ENCODE measurements at places on chromosomes 4 and X. TPM values are rescaled to one million over a fixed set of nuclear protein-coding genes. Genes with fewer than 3 reads are reported as not detected.

GRCh38 chr4:5888222-5889001 lies 4.5 kb downstream of the CRMP1 start:
- no peak for DNase-seq

DNA sequence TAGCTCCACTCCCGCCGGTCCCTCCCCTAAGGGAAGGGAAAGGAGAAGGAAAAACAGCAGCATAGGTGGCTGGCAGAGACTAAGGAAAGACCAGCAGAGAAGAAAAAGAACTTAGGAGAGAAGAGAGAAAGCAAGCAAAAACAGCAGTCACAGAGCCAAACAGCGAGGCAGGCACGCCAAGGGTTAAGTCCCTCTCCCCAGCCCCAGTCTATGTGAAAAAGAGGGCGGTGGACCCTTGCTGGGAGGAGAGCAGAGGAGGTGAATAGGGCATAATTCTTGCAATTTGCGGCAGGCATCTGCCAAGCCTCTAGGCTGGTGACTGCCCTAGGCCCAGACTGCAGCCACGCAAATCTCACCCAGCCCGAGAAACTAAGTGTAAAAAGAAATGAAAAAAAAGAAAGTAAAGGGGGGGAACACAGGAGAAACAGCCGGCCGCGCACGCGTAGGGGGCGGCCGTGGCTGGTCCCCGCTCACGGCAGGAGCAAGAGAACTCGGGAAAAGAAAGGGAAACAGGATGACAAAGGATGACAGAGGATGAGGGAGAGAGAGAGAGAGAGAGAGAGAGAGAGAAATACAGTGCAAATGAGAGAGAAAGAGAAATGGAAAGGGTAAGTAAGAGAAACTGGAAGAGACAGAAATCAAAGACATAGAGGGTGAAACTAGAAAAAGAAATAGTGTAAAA lies 48.6 kb downstream of the MAGEA9 start:
- DNase-seq: no peak

The CTAG2 gene
- not detected for total RNA-seq

GRCh38 chr4:121777625-121778024 lies 12.7 kb upstream of the SMIM43 start:
- DNase-seq: no peak

The TCEAL8 gene
- 47.8 TPM for total RNA-seq

DNA sequence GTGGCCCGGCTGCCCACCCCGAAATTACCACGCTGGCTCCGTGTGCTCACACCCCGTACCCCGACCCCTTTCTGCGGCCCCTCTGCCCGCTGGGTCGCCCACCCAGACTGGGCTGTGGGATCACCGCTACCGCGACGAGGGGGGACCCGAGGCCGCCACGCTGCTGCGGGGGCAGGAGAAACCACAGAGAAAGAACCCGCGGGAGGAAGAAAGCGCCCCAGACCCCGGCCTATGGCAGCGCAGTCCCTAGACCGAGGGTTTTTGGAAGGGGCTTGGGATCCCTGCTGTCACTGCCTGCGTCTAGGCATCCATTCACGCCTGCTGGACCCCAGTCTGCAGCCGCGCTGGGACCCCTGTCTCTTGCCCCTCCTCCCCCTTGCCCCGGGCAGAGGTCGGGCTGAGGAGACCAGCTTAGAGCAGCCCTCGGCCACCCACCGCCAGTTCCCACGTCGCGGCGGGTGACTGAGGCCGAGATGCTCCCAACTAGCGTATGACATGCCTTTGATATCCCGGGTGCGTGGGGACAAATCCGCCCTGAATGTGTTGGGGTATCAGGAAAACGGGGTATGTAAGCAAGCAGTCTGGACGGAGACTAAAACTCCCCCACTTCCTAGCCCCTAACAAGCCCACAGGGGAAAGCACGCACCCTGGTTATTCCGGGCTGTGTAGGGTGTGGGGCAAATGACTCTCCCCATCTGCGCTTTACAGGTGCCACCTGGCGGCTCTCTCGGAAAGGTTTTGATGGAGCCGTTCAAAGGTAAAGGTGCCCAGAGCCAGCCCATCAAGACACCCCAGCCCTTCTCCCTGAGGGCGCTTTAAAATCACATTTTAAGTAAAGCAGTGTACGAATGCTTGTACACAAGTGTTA lies 862 bp upstream of the INPP4B start:
- DNase-seq: no peak

DNA sequence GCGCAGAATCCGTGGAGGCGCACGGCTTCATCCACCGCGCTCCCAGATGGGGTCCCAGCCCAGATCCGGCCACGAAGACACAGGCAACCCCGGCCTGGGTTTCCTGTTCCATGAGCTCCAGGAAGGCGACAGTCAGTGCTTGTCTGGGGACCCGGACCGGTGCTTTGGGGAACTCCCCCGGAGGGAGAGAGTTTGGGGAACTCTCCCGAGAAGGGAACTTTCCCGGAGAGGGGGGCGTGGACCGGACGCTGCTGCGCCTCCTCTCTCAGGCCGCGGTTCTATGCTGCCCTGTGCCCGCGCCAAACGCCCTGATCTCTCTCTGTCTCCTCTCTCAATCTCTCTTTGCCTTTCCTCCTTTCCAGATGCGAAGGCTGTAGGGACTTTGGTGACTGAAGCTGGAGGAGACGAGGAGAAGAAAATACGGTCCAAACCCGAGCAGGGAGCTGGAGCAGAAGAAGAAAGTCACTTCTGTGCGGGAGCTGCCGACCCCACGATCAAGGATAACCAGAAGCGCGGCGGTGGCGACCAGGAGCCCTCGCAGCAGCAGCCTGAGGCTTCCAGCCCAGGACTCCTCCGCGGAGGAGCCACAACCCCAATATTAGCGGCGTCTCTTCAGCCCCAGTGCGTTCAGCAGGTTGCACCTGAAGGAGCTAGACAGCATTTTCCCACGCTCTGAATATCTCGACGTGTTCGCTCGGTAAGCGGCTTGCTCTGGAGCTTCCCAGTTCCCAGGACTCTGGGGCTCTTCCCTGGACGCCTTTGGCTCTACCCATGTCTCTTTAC lies 47.6 kb upstream of the NKAP start:
- DNase-seq: no peak

The ZNF732 gene
- total RNA-seq: not detected

DNA sequence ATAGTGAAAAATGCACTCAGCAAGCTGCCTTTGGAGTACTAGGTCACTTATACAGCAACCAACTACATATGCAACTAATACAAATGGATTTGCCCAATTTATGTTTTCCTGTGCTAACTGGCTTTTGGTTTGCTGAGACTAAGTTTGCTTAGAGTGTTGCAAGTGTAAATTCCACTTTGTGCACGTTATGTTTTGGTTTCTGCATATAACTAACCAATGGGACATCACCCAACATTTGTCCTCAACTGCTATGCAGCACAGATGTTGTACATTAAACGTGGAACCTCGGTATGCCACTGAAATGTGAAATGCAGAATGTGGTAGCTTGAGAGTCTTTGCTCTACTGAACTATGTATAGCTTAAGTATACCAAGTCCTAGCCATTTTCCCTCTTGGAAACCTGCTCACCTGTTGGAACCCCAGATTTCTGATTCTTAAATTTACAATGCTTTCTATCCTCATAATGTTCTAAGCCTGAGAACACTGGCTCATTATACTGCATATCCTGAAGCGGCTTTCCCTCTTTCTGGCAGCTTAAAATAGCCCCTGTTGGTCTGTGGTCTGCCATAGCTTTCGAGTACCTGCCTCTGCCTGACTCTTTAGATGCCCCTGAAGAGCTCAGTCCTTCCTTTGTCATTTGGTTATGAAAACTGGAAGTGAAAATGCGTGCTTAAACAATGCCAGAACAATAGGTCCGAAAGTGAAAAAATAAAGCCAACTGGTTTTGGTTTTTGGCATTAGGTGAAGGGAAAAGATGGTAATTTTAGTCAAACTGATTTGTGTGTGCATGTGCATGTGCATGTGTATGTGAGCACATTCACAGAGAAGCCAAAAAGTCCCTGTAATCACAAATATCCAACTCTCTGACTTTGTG lies 158.0 kb downstream of the SH2D1A start:
- no peak for DNase-seq

The HSFX4 gene
- not detected for total RNA-seq

DNA sequence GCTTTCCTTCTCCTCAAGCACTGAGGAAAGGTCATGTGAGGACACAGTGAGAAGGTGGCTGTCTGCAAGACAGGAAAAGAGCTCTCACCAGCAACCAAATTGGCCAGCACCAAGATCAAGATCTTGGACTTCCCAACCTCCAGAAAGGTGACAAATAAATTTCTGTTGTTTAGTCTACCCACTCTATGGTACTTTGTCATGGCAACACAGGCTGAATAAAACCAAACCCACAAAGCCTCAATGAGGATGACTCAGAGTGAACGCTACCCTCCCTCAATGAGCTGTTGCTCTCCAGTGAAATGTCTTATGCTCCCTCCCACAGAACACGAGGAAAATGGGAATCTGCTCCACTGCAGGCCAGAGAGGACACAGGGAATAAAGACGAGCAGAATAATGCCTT lies 244.1 kb downstream of the RAB28 start:
- DNase-seq: no peak

The TACC3 gene
- total RNA-seq: 3.7 TPM

The IL2 gene
- total RNA-seq: not detected

DNA sequence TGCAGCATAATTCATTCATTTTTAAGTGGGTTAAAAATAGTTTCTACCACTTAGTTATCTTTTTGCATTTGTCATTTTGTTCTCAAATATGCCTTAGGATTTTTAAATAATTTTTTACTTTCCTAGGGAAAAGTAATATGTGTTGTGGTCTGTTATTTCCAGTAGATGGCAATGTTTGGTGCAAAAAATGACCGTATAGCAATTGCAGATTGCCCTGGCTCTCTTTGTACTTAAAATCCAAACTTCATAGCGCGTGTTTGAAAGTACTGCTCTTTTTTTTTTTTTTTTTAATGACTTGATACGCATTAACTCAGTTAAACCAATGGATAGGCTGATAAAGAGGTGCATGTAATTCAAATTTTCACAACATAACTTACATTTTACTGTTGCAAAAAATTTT lies 74.4 kb upstream of the RBMX start:
- no peak for DNase-seq

GRCh38 chrX:39020051-39020669 lies 218.9 kb downstream of the MID1IP1 start:
- DNase-seq: no peak

GRCh38 chrX:41435708-41436107 lies 11.4 kb upstream of the NYX start:
- no peak for DNase-seq

- DNase-seq: no peak
These were observed 32.4 kb upstream of the RHOH start for GRCh38 chr4:40164459-40164858.

The OPRPN gene
- not detected for total RNA-seq

Data from right atrium auricular region (tissue), 2 donors.